ENCODE measurements at places on chromosomes 16 and 17. TPM values are rescaled to one million over a fixed set of nuclear protein-coding genes. Genes with fewer than 3 reads are reported as not detected.

DNA sequence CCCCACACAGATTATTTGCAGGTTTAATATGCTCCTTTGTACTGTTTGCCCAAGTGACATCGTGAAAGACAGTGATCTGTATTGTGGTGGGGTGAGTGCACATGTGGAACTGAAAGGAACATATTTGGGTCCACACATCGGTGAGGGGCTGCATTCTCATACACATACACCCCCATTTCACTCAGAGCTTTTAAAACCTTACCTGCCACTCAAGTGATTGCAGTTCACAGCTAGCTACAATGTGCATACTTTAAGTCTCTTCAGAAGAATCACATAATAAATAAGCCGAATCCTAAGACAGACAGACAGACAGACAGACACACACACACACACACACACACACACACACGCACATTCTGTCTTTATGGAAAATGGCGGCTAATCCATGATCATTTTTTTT is 102.6 kb downstream of the AATF start:
- DNase-seq, result no peak

DNA sequence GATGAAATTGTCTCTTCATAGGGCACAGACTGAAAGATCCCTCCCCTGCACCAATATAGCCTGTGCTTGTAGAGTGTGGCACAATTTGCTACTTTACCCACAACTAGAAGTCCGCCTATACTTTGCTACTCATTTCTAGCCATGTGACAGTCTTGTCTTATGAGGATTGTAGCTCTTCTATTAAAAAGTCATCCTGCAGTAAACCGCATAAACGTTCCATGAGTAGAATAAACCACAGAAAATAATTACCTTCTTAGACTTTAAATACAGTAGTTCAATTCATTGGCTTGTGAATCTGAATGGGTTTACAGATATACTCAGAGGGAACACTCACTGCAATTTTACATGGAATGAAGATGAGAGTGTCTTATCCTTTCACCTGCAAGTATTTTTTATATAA is 4.4 kb downstream of the KRT27 start:
- no peak for DNase-seq

DNA sequence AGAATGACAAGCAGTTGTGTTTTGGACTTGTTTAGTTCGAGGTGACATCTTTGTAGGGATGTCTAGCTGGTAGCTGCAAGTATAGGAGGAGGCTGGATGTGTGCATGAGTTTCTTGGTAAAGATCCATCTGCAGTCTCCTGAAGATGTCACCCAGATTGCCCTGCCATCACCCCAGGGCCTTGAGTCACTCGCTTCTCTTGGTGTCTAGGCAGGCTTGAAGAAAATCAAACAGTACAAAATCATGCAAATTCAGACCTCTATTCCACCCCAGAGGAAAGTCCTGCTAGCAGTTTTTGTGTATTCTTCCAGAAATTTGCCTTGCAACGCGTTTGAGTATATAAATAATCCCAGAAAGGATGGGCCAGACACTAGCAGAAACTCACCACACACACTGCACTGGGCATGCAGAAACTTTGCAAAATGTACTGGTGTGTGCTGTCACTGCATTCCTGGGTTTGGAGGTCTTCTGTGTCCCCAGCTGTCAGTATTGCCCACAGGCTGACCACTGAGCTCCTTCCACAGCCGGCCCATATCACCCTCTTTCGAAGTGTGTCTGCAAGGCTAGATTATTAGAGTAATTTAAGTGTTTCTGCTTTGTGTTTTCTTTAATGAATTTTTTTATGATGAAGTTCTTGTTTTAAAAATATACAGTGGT is 51.5 kb downstream of the TENT4B start:
- no peak for DNase-seq

DNA sequence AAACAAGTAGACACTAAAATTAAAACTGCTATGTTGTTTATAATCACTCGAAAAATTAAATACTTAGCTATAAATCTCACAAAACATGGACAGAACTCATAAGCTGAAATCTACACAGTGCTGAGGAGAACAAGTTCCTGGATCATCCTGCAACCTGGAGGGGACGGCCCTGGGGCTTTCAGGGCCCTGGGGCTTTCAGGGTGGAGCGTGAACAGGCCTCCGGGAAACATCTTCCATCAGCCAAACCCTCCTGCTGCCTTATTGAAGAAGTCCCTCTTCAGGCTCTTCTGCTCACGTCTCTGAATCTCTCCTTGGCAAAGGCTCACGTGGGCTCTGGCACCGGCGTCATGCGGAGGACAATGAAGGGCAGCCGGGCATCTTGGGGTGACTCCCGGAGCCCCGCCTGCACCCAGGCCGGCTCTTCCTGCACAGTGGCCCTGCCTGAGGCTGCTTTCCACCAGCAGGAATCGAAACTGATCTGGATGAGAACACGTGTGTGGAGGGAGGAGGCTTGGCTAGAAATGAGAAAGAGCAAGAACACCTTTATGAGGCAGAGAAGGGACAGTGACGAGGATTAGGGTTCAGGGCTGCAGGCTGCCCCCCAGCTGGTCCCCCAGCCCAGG is 127.3 kb downstream of the CDRT15L2 start:
- no peak for DNase-seq

DNA sequence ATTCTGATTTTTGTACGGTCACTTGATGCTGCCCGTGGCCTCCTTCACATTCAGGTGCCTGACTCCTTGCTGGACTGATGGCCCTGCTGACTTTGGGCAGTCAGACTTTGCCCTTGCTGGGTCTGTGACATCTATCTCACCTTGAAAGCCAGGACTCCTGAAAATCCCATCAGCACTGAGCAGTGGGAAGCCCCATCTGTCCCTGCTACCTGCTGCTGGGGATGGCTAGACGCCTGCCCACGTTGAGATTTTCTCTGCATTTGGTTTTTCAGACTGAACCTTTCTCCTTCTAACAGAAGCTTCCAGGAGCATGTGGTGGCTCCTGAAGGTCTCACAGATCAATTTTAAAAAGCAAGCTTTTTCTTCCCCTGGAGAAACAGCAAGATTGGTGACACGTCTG is 10.2 kb upstream of the ZNF18 start:
- DNase-seq, result no peak

- no peak for DNase-seq
Measured at GRCh38 chr17:79000396-79001189, 9.0 kb downstream of the CANT1 start.

- DNase-seq, result no peak
Measured at GRCh38 chr16:79469999-79470398, 130.5 kb downstream of the MAF start.

- no peak for DNase-seq
Measured at GRCh38 chr16:88415713-88416323, 33.1 kb downstream of the ZNF469 start.

- peak; percentile 18 for DNase-seq
Measured at GRCh38 chr17:80109713-80110446, 8.5 kb downstream of the GAA start.

DNA sequence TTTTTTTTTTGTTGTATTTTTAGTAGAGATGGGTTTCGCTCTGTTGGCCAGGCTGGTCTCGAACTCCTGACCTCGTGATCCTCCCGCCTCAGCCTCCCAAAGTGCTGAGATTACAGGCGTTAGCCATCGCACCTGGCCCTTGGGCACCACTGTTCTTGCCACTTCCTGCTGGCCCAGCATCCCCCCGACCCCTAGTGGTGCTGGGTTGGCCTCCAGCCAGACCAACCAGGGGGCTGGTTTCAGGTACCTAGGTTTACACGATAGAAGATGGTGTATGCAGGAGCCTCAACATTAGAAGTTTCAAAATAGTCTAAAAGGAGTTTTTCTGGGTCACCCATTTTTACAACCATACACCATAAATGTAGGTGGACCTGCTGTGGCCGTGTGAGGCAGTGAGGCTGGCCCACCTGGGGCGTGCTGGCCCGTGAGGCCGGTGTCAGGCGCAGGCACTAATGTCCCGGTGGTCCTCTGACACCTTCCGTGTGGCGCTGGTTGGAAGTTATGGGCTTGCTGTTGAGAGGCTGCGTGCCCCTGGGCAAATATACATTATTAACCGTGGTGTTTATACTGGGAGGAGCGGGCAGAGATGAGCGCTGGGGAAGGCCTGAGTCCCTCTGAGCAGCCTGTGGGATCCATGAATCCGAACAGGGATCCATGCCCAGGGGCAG is 43.5 kb downstream of the CFAP20 start:
- no peak for DNase-seq

GRCh38 chr17:15496735-15497670 is 29.6 kb upstream of the CDRT4 start:
- no peak for DNase-seq

GRCh38 chr16:17331071-17331607 is 139.6 kb downstream of the XYLT1 start:
- DNase-seq, result peak; percentile 78

Gene MARVELD3
- not detected for total RNA-seq

GRCh38 chr16:12837756-12838155 is 34.1 kb upstream of the CPPED1 start:
- DNase-seq, result no peak

DNA sequence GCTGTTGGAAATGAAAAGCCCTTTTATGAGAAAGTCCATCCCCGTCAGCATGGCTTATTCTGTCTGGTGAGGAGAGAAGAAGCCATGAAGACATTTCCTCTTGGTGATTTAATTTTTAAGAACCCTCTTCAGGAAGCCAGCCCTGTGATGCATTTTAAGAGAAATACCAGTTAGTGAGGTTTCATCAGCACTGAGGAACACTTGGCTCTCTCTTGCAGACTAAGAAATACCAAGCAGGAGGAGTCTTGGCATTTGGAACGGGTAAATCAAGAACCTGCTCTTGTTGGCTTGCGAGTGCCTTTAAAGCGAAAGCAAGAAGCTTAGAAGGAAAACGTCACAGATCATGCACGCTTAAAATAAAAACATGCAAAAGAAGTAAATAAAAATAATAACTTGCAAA is 17.5 kb downstream of the RAB11FIP3 start:
- DNase-seq, result no peak

Gene OTOP3
- total RNA-seq, result not detected

Gene NXN
- total RNA-seq, result 18.9 TPM

Gene RPL38
- 724 TPM for total RNA-seq

Gene PHKG2
- 16.7 TPM for total RNA-seq

Gene C17orf75
- 18.5 TPM for total RNA-seq

DNA sequence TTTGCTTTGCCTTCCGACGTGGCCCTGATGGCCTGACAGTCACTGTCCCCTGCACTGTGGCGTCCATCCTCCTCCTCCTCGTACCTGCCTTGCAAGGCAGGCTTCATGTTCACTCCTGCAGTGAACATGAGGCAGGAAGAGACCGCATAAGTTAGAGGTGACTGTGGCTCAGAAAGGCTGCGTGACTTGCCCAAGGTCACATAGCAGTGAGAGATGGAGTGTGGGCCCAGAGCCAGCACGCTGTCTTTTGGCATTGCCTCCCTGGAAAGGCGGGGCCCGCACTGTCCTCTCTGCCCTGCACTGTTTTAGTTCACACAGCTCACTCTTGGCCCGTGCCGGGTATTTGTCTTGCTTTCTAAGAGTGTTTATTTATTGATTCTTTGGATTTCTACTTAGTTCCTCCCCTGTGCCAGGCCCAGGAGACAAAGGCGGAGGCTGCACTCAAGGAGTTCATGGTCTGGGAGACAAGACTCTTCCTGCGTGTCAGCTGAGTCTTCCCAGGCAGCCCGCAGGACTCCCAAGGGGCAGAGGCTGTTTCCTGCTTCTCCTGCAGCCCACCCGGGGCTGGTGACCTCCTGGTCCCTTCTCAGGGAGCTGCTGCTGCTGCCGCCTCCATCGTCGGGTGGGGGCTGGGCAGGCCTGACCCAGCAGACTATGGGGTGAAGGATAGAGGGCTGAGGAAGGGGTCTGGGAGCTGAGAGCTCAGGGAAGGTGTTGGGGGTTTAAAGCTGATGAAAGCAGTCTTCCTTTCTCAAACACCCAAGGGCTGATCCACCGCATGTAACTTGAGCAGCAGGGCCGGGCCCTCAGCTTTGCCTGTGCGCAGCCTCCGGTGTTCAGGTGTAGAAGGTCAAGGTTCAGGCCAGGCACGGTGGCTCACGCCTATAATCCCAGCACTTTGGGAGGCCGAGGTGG is 12.7 kb downstream of the CYGB start:
- peak; percentile 86 for DNase-seq

Gene ABCA3
- total RNA-seq, result 7.7 TPM

Gene NDUFB10
- 769 TPM for total RNA-seq

GRCh38 chr16:61836804-61837393 is 199.3 kb downstream of the CDH8 start:
- DNase-seq, result no peak

DNA sequence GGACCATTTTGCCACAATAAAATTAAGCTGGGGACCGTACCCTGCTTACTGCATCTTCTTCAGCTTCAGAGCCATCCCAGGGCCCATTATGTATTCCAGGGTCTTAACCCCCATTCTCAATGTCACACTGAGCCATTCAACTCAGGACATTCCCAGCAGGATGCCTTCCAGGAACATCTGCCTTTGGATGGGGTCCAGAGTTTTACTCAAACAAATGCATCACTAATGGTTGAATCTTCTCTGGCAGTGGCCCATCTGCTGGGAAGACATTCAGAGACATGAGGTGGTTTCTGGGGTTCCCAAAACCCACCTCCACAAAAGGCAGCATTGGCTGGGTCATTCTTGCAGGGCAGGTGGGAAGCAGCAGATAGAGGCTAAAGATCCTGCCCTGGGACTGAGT is 3.4 kb upstream of the SEC14L5 start:
- no peak for DNase-seq

GRCh38 chr17:34980353-34980680 is at the start of gene LIG3:
Gene LIG3 (plus strand): TSS chr17:34980512. CDS start chr17:34983006, 2,494 bp downstream.
- DNase-seq, result peak; percentile 96

DNA sequence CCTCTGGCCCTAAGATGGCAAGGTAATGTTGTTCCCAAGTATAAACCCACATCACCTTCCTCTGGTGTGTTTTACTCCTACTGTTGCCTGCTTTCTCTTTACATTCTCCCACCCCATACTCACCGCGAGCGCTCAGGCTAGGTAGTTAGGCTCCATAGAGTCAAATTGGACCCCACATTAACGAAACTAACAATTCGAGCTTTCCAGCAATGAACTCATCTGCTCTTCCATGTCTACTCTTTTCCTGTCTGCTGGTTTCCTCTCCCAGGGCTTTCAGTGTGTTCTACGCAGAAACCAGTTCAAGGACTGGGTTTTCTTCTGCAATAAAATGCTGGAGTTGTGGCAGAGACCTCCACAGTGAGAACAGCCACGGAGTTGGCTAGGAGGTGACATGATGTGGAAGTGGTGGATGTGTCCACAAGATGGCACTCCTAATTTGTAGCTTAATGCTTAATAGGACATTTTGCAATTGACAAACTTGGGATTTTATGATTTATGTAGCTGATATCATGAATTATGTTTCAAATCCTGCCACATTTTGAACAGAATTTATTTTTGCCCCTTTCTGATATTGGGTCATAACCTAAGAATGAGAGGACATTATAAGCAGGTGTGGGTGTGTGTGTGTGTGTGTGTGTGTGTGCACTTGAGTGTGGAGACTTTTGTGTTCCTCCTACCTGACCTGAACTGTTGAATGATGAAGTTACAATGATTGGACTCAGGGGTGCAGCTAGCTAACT is 2.2 kb upstream of the UQCRC2 start:
- DNase-seq, result no peak

- no peak for DNase-seq
Measured at GRCh38 chr17:68352041-68352440, 60.7 kb downstream of the ARSG start.

GRCh38 chr16:16124438-16124837 is 98.9 kb downstream of the ABCC6 start:
- peak; percentile 0 for DNase-seq

Gene HOXB2
- total RNA-seq, result 2.8 TPM

Gene PLD6
- 11.5 TPM for total RNA-seq

- DNase-seq, result no peak
Measured at GRCh38 chr17:78817123-78817522, 23.5 kb downstream of the USP36 start.

Data from left ventricle myocardium superior (tissue), 1 donor.